ENCODE measurements at places on chromosomes 7 and 10.

DNA sequence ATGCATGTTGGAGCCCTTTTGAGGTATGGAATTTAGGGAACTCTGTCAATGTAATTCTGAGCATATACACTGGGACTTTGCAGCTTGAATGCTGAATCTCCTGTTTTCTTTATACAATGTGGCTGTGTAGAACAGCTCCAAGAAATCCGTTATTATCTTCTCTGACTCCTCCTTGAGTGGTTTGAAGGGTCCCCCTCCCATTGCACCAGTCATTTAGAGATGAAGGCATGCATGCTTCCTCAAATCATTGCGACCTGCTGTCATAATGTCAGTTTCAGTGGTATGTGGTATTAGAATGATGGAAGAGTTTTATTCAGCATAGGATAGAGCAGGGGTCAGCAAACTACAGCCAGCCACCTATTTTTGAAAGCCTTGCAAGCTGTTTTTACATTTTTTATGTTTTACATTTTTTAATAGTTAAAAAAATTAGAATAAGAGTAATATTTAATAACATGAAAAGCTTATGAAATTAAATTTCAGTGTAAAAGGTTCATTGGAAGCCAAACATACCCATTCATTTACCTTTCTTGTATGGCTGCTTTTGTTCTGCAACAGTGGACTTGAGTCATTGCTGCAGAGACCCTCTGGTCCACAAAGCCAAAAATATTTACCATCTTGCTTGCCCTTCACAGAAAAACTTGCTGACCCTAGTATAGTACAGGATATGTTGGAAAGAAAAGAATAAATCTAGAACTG is 8.1 kb downstream of the STK17A start:
- DNase-seq = no peak

GRCh38 chr7:44175730-44176129 is 13.5 kb downstream of the GCK start:
- no peak for DNase-seq

DNA sequence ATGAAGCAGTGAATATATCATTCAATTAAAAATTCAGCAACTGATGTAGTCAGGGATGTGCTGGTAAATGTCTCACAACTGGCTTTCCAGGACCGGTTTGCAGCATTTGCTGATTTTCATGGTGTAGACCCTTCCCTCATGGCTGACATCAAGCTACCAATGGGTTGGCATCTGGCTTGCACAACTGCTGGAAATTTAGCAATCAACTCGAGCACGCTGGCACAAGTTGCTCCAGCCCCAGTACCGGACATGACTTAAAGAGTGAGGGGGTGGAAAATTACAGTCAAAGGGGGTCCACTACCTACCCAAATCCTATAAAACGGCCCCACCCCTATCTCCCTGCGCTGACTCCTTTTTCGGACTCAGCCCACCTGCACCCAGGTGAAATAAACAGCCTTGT is 198.4 kb upstream of the NRP1 start:
- no peak for DNase-seq

- DNase-seq = no peak
These were observed 8.5 kb upstream of the AOAH start for GRCh38 chr7:36732806-36733205.

GRCh38 chr10:71920540-71921323 is 43.5 kb upstream of the CHST3 start:
- DNase-seq = no peak

DNA sequence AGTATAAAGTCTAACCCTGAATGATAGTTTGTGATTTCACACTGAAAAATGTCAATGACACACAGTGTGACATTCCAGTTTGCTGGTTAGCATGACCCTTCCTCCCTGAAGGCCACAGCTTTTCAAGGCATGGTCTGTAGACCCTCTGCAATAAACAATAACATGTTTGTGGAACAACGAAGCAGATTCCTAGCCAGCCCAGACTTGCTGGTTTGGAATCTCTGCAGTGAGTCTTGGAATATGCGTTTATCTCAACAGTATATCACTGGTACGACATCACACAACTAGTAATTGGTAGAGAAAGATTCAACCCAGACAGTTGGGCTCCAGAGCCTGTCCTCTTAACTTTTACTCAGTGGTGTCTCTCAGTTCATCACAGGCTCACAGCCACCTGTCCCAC is 23.7 kb upstream of the DUSP5 start:
- no peak for DNase-seq

DNA sequence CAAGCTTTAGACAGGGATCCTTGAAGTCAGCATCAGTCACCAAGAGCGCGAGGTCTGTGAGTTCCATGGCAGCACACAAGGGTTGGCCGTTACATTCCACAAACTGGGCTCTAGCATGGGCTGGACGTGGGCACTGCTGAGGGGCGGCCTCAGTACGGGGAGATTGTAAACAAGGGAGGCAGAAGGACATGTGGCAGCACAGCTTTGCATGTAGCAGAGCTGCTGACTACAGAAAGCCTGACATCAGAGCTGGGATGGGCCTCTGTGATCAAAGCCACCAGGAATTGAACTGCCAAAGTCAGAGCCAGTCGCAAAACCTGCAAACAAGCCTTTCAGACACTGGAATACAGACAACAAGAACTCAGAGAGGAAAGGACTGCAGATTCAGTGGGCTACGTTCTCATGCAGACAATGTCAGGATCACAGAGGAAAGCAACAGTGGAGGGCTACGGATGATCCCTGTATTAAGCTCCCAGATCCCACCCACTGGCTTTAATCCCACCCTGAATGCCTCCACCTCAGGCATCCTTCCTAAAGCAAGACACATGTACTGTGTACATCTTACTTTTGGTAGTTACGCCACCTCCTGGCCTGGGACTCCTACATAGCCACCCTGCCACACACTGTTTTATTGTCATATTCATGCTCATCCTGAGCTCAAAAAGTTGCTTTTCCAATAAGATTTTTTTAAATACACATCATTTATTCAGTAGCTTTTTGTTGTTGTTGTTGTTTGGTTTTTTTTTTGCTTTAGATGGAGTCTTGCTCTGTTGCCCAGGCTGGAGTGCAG is 291.1 kb upstream of the IMMP2L start:
- no peak for DNase-seq

GRCh38 chr10:75263806-75264205 is 28.0 kb upstream of the COMTD1 start:
- DNase-seq = no peak

- no peak for DNase-seq
These were observed 76.0 kb downstream of the HIP1 start for GRCh38 chr7:75662579-75663301.

DNA sequence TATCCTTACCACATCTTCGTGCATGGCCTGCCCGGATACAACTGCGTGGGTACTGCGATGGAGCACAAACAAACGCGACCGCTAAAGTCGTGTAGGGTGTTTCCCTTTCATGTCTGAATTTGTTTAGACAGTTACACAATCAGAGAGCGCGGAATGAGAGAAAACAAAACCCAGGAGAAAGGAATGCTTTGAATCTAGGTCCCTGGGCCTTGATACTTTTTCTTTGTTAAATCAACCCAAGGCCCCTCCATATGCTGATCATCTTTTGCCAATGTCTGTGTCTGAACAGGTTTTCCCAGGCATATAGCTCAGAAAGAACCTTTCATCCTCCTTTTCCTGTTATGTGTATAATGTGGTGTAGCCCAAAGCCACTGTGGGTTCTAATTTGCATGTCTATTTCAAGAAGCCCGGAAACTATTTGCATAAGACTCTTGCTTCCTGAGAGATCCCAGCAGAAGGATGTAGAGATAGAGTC is 145.8 kb downstream of the FRMD4A start:
- no peak for DNase-seq

DNA sequence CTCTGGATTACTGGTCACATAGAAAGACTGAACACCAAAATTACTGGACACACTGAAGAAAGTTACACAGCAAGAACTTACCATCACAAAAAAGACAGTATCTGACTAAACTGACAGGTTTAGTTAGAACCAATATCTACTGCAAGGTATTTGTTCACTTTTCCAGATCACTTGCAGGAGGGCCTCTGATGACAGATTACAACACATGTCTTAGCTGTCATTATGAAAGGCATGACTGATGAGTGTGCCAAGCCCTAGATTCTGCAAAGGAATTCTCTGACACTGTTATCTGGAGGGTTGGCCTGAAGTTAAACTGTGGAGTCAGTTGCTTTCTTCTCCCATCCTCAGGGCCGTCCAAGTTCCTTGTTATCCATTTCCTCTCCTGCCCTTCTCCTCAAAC is 242.7 kb downstream of the KIF20B start:
- DNase-seq = no peak

DNA sequence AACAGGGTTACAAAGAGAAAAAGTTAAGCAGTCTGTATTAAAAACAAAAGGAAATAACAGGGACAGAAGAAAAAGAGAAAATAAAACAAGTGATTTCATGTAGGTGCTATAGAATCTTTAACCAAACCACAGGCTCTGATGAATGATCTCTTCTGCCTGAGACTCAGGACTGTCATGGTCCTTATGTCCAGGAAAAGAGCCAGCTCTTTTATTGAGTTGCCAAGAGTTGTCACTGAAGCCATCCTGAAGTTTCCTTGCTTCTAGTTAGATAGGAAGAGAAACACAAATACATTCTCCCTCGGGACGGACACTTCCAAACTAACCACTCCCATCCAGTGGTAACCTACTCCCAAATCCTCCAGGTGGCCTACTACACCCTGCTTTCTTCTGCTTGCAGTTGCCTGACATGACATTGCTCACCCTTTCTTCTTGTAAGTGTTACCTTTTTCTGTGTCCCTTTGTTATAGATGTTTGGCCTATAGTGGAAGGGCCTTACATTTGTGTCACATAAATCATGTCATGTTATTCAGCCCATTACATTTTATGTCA is 346.7 kb downstream of the NRG3 start:
- no peak for DNase-seq

- no peak for DNase-seq
These were observed 203.0 kb upstream of the MDFIC start for GRCh38 chr7:114718861-114719260.

DNA sequence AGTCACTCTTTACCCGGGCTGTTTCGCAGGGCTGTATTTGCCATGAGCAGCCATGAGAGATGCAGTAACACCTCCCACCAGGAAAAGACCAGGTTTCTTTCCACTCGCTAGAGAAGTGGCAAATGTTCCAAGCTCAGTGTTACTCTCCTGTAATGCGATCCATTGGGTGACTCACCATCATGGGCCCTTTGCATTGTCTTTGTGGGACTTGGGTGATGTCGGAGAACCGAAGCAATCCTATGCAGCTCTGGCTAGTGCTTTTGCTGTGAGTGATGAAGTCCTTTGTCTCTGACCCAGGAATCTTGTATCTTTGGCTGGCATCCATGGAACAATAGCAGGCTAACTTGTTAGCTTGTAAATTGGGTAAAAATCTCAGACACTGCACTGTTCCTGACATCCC is 40.0 kb downstream of the GHRHR start:
- no peak for DNase-seq

DNA sequence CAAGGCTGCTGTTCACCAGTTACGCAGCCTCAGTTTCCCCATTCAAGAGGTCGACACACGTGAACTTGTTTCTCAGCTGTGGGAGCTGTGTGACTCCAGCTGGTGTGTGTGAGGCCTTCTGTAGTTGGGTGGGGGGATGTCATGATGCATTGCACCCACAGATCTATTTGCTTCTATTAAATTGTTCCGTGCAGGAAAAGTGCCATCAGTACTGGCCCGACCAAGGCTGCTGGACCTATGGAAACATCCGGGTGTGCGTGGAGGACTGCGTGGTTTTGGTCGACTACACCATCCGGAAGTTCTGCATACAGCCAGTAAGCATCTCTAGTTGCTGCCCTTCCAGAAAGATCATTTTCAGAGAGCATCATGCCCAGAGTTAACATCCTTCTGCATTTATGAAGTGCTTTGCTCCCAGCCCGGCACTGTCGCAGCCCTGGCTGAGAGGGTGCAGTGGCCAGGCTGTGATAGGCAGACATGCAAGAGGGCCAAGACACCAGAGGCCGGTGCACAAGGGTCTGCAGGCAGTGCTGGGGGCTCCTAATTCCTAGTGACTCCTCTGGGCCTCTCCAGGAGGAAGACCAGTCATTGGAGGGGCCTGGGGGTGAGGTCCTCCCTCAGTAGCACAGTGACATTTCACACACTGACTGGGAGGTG is 60.2 kb downstream of the MKI67 start:
- no peak for DNase-seq

- DNase-seq = no peak
These were observed 631 bp downstream of the POR start for GRCh38 chr7:75915416-75916156.

DNA sequence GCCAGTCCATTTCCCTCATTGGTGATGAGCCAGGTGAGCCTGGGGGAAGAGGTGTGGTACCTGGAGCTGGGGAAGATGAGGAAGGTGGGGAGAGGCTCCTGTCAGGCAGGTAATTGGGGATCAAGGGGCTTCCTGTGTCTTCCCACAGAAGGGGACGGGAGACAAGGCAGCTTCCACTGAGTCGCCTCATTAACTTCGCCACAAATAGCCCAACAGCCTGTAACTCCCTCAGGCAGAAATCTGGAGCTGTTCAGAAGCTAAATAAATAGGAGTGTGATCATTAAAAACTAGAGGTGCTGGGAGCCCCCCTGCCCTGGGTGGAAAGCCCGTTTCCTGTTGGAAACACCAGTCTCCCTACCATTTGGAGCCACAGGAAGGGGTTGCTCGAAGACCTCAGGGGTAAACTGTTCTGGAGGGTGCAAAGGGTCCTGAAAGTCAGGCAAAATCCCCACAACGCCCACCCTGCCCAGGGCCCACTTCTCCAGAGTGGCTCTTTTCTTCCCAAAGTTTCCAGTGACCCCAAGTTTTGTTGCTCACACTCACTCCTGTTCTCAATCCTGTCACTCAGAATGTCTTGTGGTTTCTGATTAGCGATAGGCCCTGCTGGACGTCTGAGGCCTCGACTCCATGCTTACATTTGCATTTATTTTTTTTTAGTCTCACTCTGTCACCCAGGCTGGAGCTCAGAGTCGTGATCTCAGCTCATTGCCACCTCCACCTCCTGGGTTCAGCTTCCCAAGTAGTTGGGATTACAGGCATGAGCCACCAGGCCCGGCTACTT is 25.7 kb downstream of the UNC5B start:
- DNase-seq = no peak

GRCh38 chr10:97667463-97667862 is 19.6 kb downstream of the AVPI1 start:
- no peak for DNase-seq

GRCh38 chr7:139745678-139746143 is 32.1 kb downstream of the HIPK2 start:
- no peak for DNase-seq

DNA sequence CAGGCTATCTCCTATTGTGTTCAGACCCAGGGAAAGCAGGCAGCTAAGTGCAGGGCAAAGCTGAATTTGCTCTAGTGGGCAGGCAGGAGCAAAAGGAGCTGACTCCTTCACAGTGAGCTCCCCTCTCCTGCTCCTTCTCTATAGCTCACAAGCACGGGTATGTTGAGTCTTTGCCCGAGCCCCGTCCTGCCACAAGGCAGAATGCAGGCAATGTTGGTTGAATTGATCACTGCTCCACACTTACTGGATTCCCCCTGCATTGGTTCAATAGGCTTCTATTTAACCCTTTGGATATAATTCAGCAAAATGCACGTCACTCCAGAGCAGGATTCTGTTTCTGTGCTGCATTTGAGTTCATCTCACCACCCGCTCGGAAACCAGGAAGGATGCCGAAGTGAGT is 16.2 kb upstream of the C10orf90 start:
- no peak for DNase-seq
